CD4-positive, alpha-beta T cell treated with Interleukin-6 for 4 hours (primary cell): ENCODE measurements at places on chromosomes 16 and 17.

DNA sequence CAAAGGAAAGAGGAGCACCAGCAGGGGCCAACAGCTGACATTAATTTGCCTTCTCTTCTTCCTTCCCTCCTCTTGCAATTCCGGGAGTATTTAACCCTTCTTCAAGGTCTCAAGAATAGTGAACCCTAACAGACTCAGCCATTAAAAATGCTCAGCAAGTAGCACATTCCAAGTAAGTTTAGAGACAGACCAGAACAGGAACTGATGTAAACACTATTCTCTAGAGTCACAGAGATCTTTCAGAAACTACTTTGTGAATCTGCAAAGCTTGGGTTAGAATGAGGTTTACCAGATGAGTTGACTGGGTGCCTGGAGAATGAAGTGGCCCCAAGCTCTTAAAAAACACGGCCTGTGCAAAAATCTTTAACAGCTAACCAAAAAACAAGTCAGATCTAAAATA is 50.9 kb downstream of the TEX2 start:
- no peak for DNase-seq

DNA sequence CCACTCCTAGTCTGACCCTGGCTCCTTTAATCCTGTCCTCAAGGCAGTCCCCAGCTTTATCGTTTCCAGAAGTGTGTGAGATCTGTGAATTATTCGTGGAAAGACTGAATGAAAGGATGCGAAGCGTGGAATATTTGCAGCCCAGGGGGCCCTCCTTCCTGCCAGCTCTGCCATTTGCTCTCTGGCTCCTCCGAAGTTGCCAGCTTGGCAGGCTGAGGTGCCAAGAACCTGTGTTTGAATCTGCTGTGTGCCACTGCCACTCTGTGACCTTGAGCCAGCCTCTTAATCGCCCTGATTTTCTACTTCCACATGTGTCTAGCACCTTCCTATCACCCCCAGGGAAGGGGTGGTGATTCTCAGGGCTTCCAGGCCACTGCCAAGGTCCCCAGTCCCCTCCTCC is 10.8 kb downstream of the TBKBP1 start:
- DNase-seq: no peak

GRCh38 chr17:17056156-17056539 is 13.9 kb downstream of the MPRIP start:
- no peak for DNase-seq

GRCh38 chr17:73911726-73912372 is 267.6 kb upstream of the SDK2 start:
- no peak for DNase-seq

DNA sequence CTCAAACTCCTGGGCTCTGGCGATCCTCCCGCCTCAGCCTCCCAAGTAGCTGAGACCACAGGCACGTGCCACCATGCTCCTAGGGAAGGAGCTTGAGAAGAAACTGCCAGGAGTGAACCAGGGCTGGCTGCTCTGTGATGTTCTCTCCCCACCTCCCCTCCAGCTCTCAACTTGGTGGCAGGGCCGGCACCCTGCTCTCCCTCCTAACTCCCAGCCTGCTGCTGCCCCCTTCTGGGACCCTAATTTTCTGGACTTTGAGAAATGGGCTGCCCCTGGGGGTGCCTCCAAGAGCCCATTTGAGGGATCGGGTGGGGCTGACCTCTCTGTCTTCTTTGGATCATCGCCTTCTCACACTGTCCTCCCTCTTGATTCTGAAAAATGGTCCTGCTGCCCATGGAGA is 14.9 kb upstream of the STAT3 start:
- peak; percentile 63 for DNase-seq
